ENCODE measurements at places on chromosomes 6 and 20.

DNA sequence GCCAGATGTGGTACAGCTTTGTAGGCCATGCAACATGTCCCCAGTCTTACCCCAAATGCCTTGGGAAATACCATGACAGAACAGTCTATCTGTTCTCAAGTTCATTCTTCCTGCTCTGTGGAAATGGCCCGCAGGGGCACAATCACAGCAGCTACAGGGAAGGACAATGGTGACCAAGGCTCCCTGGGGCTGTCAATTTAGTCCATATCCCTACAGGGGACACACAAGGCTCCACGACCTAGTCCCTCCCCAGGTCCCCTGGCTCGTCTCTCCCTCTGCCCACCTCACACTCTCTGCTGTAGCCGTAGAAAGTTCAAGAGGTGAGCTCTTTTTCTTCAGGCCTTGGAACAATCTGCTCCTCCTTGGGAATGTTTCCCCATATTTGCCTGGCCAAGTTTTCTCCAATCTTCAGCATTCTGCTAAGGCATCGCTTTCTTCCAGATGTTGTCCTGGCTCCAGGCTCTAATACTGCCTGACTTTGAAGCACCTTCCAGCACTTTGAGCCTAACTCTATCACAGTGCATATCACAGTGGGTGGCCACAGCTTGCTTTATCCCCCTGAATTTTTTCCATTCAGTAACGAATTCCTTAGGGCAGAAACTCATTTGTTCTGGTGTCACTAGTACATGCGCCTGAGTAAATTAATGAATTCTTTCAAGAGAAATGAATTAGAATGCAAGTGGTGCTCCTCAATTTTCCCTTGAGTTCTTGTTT is 92.6 kb downstream of the MAP3K7 start:
- no peak for DNase-seq

GRCh38 chr6:124990988-124991387 is 28.8 kb downstream of the RNF217 start:
- no peak for DNase-seq

- no peak for DNase-seq
Measured at GRCh38 chr6:76866091-76866915, 597.0 kb downstream of the HTR1B start.

DNA sequence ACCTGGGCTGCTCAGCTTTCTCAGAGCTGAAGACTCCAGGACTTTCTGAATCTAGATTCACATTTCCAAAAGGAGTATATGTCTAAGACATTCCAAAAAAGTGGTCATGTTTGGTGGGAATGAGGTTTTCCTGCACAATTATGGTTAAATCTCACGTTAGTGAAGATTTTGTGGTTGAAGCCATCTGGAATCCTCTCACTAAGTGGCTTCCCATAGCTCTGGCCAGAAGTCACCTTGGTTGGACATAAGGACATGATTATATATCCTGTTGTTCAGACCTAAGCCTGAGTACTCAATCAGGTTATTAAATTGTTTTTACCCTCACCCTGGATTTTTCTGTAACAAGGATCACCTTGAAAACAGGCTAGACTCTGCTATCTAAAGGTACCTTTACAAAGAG is 176.1 kb upstream of the PLN start:
- DNase-seq: no peak

GRCh38 chr6:6744551-6744950 is 156.0 kb downstream of the LY86 start:
- no peak for DNase-seq

- no peak for DNase-seq
Measured at GRCh38 chr20:48236000-48236970, 451.0 kb upstream of the SULF2 start.

DNA sequence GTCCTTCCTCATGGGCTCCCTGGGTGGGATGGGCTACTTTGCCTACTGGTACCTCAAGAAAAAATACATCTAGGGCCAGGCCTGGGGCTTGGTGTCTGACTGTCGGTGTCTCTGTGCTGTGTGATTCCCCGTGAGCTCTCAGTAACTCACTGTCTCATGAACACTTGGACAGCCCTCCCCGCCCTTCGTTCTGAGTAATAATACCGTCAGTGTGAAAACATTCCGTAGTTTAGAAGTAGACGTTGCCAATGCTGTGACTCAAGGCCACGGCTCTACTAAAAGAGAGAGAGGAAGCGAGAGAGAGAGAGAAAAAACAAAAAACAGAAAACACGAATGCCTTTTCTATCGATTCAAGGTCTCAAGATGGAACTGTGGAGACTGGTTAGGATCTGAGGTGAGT is 31.8 kb downstream of the FITM2 start:
- no peak for DNase-seq

- DNase-seq: no peak
Measured at GRCh38 chr20:24066076-24066700, 77.6 kb upstream of the GGTLC1 start.

DNA sequence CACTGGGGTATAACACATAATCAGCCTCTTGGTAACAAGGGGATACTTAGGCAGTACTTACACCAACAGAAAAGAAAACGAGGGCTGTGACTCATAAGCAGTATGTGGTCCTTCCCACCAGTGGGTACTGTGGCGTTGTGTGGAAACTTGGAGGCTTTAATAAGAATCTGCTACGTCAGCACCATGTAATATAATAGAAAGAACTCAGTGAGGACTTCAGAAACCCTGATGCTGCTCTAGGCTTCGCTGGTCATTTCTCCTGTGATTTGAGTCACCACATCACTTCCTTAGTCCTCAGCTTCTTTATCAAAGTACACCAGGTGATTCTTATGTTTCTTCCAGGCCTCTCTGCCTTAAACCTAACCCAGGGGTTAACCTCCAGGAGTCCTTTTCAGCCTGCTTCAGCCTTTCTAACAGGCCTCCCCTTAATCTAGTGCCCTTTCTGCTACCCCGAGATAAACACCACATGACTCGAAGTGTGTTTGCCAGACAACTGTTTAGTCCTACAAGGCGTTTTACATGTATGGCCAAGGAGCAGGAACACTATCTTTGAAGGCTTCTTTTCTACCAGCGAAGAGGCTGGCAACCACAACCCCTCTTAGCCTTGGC is 68.5 kb downstream of the FYN start:
- peak; percentile 80 for DNase-seq

GRCh38 chr6:100266494-100267401 is 198.0 kb downstream of the SIM1 start:
- no peak for DNase-seq

DNA sequence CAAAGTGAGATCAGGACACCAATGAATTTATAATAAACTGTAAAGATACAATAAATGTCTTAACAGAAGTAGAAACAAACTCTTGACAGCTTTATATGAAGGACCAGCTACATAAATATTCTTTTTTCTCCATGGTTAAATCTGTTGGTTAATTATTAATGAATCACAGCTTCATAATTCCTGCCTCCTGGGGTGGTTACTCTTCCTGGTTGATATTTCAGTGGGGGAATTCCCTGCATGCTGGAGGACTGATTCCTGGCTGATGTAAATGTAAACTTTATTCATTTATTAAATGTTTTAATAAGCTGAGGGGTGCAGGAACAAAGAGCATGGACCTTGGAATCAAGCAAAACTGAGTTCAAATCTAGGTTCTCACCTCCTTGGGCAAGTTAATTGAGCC is 16.2 kb upstream of the RCAN2 start:
- DNase-seq: no peak

DNA sequence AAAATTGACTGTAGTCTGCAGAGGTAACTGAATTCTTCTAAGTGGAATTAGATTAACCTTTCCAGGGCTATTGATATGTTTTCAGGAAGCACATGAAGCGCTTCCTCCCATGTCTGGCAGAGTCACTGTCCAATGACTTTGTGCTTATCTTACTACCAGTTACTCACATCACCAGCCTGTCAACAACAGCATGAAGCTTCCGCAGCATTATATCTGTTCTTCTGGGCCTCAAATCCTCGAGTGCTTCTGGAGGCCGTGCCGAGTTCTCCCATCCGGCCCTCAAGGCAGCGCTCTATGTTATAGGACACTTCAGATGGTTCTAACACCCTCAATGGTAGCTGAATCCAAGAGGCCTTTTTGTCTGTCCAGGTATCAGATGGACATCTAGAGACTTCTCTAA is 33.2 kb downstream of the PSMG4 start:
- DNase-seq: no peak

Data from stimulated activated CD4-positive, alpha-beta T cell treated with anti-CD3 and anti-CD28 coated beads, Interleukin-4, amount 100 ng/mL, for 4 hours (primary cell).